ENCODE measurements at places on chromosomes 7 and 10.

DNA sequence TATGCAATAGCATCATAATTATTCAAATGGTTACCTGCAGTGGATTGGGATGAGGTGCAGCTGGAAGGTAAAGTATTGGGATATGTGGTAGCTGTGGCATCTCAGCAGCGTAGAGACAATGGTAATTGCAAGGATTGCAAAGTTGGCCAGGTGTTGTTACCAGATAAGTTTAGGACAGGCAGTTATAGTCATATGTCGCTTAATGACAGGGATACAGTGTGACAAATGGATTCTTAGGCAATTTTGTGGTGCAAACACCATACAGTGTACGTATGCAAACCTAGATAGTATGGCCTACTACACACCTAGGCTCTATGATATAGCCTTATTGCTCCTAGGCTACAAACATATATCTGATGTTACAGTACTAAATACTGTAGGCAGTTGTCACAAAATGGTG, 163.5 kb upstream of the LYZL2 start:
- DNase-seq, result no peak

- no peak for DNase-seq
Observed at GRCh38 chr10:126521399-126521798, 133.1 kb upstream of the ADAM12 start.

DNA sequence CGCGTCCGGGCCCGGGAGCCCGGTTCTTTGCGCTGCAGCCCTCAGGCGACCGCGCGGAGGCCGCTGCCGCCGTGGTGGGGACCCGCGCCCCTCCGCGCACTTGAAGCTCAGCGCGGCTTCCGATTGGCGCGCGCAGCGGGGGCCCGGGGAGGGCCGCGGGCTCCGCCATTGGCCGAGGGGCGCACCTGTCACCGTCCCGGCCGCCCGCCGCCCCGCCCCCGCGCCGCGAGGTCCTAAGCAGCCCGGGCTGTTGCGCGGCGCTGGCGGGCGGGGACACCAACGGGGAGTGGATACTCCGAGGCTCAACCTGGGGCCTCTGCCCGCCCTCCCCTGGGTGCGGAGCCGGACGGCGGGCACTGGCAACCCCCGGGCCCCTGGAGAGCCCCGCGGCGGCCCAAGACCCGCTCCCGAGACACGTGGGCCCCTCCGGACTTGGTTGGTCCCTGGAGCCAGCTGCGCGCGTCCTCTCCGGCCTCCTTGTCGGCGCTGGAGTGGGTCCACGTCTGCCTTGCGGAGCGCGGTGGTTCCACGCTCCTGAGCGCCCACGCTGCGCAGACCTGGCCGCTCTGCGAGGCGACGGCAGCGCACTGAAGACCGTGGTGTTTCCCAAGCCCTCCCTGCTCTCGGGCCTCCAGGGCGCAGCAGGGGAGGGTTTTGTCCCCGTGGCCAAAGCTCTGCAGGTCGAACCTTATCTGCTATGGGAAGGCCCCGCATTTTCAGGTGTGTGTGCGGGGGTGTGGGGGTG, at the start of gene MNX1:
Gene MNX1 (minus strand): TSS at position 76 of the 745 bp plus-strand sequence. CDS start 313 bp downstream, outside the sequence.
- DNase-seq, result peak; percentile 89

GRCh38 chr7:407721-408539, 111.7 kb downstream of the PDGFA start:
- no peak for DNase-seq

GRCh38 chr10:72043016-72043834, 45.1 kb downstream of the SPOCK2 start:
- DNase-seq, result no peak

GRCh38 chr7:901388-902154, 25.2 kb downstream of the GET4 start:
- peak; percentile 90 for DNase-seq

- DNase-seq, result no peak
Observed at GRCh38 chr7:71429083-71429482, 297.1 kb downstream of the GALNT17 start.

DNA sequence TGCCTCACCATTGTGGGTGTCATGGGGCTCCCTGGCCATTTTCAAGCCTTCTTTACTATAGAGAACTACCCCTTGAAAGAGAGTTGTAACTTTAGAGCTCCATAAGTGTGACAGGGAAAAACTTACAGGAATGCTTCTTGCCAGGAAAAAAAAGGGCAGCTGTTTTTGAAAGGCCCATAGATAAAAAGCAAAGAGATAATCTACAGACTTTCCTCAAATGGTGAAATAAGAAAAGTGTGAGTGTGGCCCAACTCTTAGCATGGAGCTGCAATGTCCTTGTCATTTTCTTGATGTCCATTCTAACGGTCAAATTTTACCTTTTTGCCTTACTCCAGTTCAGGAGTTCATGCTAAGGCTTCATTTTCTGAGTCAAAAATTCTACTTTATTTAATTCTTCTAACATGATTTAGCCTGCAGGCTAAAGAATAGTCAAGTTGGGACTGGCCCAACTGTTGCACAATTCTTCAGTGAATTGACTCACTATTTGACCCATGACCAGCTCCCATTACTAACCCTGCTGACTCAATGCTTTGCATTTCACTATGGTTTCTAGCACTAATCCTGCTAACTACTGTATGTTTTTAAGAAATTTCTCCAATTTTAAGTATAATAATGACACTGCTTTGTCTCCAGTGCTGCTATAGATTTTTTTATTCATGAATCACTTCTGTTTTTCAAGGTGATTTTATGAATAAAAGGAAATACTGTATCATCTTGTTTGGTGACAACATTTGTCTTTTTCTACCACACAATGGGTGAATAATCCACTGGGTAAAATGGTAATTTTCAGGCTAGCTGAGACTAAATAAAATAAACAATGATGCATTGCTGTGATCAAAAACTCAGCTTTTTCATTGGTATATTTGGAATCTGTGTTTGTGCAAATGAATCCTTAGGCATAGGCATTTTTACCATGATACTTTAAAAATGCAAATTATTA, 41.4 kb upstream of the SGCE start:
- DNase-seq, result no peak

DNA sequence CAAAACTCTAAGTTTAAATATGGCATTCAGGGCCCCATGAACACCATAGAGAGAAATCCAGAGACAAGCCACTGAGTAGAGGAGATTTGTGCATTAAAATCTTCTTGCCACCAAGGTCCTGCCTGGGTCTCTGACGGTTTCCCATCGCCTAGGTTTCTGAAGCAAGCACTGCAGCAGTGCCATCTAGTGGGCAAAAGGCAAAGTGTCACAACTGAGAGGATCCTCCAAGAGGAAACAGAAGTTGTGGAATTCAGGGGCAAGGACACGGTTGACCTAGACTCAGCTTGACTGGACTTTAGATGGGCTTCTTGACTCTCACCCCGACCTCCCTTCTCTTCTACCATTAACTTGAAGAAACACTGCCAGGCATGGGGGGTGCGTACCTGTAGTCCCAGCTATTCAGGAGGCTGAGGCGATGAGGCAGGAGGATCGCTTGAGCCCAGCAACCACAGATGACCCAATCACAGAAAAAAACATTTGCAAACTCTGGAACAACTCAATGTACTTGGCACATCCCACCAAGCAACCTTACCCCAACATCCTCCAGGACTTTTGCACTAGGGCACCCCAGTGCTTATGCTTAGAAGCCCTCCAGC, 604.1 kb downstream of the GALNT17 start:
- DNase-seq, result no peak

DNA sequence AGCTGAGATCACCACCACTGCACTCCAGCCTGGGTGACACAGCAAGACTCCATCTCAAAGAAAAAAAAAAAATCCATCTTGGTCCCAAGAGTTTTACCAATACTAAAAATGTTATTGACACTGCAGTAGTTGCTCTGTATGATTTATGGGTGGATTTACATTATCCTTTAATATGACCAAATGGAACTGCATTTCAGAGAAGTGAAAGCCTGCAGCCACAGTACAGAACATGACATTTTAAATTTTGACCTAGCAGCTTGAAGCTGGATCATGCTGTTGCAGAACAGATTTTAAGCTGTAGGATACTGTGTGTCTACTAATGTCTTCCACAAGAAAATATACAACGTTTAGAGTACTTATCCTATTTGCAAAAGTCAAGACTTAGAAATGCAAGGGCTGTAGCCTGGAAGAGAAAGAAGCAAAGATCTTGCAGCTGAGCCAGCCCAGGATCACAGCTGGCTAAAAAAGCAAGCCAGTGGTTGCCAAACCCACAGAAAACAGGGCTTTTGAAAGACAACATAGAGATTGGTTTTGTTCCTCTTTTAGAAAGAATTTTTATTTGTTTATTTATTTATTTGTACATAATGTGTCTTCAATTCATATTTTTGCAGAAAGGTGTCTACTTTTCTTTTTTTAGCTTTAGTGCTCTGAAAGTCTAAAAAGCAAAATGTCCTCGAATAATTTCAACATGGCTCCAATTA, 55.2 kb upstream of the WNT16 start:
- DNase-seq, result no peak

- no peak for DNase-seq
Observed at GRCh38 chr10:28592953-28593352, 60.0 kb downstream of the WAC start.

DNA sequence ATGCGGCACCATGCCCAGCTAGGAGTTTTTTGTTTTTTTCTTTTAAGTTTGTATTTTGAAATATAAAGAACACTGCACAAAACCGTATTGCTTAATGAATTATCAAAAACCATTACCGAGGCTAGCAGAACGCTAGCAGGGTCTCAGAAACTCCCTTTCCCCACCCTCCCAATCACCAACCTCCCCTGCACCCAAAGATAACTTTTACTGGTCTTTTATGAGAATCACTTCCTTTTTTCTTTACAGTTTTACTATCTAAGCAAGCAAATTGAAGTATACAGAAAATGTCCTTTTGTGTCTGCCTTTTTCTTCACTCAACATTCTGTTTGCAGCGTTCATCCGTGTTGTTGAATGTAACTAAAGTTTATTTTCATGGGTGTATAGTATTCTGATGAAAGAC, 13.4 kb downstream of the HIP1 start:
- no peak for DNase-seq

DNA sequence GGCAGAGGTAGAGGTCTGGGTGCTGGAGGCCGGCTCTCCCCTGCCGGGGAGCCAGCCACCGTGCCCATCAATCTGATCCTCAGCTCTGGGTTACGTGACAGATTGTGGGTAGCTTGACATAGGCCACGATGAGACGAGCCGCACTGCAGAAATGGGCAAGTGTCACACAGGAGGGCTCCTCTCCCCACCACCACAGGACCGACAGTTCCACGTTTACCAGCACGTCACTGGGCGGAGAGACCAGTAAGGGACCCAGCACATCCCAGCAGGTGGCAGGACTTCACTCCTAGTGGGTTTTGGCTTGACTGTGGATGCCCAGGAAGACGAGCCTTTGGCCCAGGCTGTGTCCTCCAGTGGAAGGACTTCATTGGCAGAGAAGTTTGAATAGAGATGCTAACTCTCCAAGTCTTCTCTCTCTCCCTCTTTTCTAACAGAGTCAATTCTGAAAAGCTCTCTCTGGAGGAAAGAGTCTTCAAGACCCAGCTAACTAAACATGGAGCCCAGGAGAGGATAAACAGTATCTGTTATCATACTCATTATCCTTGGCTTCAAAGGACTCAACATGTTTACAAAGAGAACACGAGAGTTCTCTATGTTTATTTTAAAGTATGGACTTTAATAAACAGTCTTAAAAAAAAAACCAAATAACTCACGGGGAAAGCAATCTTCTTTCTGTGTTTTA, 129.3 kb upstream of the JCAD start:
- DNase-seq, result no peak

GRCh38 chr7:77284616-77285015, 85.0 kb upstream of the FGL2 start:
- no peak for DNase-seq

DNA sequence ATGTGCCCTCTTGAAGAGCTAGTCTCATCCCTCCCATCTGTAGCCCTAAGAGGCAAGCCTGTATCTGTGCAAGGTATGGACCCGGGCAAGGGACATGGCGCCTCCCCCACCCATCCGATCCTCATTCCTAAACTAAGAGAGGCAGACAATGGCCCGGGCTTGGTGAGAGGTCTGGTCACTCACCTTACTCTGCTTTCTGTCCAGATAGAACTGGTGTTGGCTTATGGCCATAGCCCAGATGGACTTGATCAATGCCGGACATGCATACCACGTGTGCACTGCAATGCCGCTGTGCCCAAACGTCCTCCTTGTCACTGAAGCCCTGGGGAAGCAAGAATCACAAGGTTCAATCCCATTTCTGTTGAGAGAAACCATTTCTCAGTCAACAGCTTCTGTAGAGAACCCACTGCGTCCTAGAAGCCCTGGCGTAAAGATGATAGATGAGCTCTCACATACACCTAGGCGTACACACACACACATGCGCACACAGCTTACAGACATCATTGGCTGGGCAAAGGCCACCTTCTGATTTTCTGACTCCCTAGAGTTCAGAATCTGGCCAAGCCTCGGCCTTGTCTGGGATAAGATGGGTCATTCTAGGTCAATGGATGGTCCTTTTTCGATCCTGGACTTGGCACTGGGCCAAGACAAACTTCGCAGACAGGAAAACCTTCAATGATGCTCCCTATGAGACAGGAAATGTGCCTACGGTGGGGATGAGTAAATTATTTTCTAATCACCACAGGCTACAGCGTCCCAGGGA, 114.6 kb downstream of the PRPF18 start:
- no peak for DNase-seq

- no peak for DNase-seq
Observed at GRCh38 chr7:142927085-142927745, 6.3 kb downstream of the TRPV5 start.

GRCh38 chr10:132417257-132417910, 20.4 kb downstream of the PWWP2B start:
- no peak for DNase-seq

DNA sequence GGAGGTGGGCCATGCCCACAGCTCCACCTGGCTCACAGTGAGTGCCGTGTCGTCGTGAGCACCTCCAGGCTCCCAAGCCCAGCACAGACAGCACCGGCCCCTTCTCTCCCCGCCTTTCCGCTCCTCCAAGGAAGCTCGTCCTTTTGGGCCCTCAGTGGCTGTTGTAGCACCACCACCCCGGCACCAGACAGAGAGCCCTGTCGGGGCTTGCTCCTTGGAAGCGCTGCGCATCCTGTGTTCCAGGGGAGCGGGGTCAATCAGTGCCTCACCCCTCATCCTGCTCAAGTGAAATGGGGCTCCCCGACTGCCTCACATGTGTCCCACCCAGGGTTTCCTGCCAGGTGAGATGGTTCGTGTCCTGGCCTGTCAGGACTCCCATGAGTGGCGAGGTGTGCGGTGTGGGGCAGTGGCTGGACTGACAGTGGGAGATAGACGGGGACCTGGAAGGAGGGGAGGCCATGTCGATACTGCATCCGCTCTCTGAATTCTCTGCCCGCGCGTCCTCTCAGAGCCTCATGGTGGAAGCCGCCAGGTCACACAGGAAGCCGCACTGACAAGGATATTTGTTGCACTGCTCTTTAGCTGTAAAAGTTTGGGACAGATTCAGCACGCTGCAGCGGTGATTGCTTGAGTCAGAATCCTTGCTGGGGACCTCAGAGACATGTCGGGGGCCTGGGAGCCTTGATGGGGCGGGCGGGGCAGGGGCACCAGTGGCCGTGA, 107.1 kb downstream of the INPP5A start:
- no peak for DNase-seq

GRCh38 chr10:93124580-93125318, 51.1 kb downstream of the CYP26A1 start:
- DNase-seq, result no peak

- DNase-seq, result no peak
Observed at GRCh38 chr7:133784486-133785001, 342.6 kb upstream of the LRGUK start.

GRCh38 chr7:152025937-152026890, 740 bp downstream of the GALNT11 start:
- DNase-seq, result no peak
